Activated CD8-positive, alpha-beta memory T cell treated with anti-CD3 and anti-CD28 coated beads, Interleukin-2, amount 10 ng/mL, durations not matched to agents 7 days and 5 days (primary cell): ENCODE measurements at places on chromosomes 5 and 9. TPM values are rescaled to one million over a fixed set of nuclear protein-coding genes. Genes with fewer than 3 reads are reported as not detected.

The NEUROG1 gene
- not detected for total RNA-seq

The IGFBPL1 gene
- not detected for total RNA-seq

The HACD4 gene
- 10.1 TPM for total RNA-seq

The SLC25A2 gene
- total RNA-seq = 0.56 TPM

The TEK gene
- not detected for total RNA-seq

The LARP1 gene
- 212 TPM for total RNA-seq

The FOXD4 gene
- total RNA-seq = 0.49 TPM

The SOHLH1 gene
- not detected for total RNA-seq

The PDZD2 gene
- not detected for total RNA-seq

The OMD gene
- not detected for total RNA-seq

The POLR3G gene
- total RNA-seq = 8.6 TPM

The HTR4 gene
- not detected for total RNA-seq

The UQCRQ gene
- 344 TPM for total RNA-seq

The WWC1 gene
- total RNA-seq = 0.30 TPM

The CEL gene
- 1.7 TPM for total RNA-seq

The RNF145 gene
- 111 TPM for total RNA-seq

The RNF180 gene
- total RNA-seq = not detected

The IL4 gene
- total RNA-seq = 2.5 TPM

The SIT1 gene
- total RNA-seq = 144 TPM

The SLC4A9 gene
- total RNA-seq = 0.35 TPM
